RWPE2 (cell line): ENCODE measurements at places on chromosomes 16 and 17.

DNA sequence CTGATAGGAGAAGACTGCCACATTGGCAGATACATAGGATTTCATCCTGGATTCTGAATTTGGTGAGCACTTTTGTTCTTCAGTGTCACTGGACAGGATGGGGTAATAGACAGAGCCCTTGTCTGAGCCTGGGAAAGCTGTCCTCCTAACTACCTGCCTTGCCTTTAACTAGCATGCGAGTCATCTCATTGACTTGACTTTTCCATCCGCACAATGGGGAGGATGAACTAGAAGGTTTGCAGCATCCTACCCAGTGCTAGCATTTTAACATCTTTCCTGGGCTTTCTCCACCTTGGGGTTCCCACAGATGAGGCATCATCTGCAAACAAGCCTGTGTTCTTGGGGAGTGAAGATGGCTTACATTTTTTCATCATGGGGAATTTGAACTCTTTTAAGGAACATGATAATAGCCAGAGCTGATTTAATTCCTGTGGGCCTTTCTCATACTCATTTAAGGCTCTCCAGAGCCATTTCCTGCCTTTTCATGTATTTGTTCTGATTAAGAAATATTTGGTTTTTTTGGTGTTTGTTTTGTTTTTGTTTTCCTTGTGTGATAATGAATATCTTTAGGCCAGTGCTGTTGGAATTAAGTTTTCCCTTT is 139.5 kb downstream of the MSI2 start:
- no peak overlapping the region for H3K27ac ChIP-seq
- 0 out of 2 replicates have a peak, but pooled peaks cover 10% of the 10 kb centered on the region for H3K36me3 ChIP-seq
- H3K27me3 ChIP-seq: no peaks in the 10 kb centered on the region
- no peak for DNase-seq
- no peak overlapping the region for H3K4me3 ChIP-seq

DNA sequence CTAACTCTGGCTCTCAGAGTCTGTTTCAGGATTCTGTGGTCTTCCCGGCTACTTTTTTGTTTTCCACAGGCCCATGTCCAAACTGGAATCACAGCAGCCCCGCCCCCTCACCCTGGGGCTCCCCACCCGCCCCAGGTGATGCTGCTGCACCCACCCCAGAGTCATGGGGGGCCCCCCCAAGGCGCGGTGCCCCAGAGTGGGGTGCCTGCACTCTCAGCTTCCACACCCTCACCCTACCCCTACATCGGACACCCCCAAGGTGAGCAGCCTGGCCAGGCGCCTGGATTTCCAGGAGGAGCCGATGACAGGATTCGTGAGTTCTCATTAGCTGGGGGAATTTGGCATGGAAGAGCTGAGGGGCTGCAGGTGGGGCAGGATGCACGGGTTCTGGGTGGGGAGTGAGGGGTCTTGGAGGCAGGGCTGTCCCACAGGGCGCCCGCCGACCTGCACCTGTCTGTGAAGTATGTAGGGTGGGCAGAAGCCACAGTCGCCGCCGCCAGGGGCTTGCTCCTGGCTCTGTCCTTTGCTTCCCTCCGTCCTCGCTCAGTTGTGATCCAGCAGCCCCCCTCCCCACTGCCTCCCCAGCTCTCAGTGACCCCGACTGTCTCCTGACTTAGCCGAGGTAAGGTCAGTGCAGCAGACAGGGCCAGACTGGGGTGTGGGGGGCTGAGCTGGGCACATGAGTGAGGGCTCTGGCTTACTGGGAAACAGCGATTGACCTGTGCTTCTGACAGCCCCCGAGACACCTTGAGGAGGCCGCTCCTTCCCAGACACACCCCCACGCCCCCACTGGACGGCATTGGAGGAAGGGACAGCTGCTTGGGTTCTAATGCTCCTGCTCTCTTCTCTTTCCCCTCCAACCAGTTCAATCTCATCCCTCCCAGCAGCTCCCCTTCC is 10.0 kb downstream of the TUFM start:
- no peak for DNase-seq
- no peak overlapping the region for H3K27ac ChIP-seq
- H3K27me3 ChIP-seq: no peaks in the 10 kb centered on the region
- no peaks in the 10 kb centered on the region for H3K4me1 ChIP-seq
- peaks cover 68% of the 10 kb centered on the region for H3K36me3 ChIP-seq

DNA sequence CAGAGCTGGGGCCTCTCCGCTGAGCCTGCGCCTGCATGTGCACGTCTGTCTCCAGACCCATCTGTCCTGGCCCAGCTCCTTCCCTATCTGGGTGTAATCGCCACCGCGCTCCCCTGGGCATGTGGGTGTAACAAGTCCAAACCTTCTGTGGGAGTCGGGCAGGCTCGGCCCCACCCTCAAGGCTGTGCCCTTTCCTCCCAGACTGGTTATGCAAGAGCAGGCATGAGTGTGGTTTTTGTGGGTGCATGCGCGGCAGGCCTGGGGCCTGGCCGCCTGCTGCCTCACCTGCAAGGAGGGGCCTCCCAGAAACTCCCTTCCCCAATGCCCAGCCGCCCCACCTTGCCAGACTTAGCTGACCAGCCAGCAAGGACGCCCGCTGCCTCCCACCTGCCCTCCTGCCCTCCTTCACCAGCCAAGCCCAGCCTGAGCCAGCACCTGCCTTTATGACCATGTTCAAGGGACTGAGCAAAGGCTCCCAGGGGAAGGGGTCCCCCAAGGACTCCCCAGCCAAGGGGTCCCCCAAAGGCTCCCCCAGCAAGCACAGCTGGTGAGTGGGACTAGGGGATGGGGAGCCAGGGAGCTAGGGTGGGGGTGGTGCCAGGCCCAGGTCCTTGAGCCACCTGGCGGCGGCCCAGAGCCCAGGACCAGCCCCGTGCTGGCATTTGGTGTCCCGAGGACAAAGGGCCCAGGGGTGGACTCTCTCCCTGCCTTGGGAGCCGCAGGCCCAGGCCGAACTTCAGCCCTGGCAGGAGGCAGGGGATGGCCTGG is at the start of gene EVPLL:
Gene EVPLL, plus strand, starts transcription at position 342 of the 768 bp plus-strand sequence. CDS start 3,160 bp downstream, outside the sequence.
- H3K27ac ChIP-seq: peak within 1 kb of the TSS; percentile 31
- H3K4me1 ChIP-seq: peaks cover 7% of the 10 kb centered on the region
- no peaks in the 10 kb centered on the region for H3K36me3 ChIP-seq
- no peaks in the 10 kb centered on the region for H3K27me3 ChIP-seq

- DNase-seq: no peak
- H3K4me3 ChIP-seq: no peak overlapping the region
- no peak overlapping the region for H3K27ac ChIP-seq
- H3K4me1 ChIP-seq: peaks cover 6% of the 10 kb centered on the region
Measured at GRCh38 chr17:62900096-62900495, 65.9 kb upstream of the TANC2 start.

- H3K27ac ChIP-seq: no peak overlapping the region
- H3K36me3 ChIP-seq: no peaks in the 10 kb centered on the region
- no peak overlapping the region for H3K4me3 ChIP-seq
- no peaks in the 10 kb centered on the region for H3K27me3 ChIP-seq
- no peak for DNase-seq
Measured at GRCh38 chr17:7969433-7969832, 33.0 kb upstream of the GUCY2D start.

DNA sequence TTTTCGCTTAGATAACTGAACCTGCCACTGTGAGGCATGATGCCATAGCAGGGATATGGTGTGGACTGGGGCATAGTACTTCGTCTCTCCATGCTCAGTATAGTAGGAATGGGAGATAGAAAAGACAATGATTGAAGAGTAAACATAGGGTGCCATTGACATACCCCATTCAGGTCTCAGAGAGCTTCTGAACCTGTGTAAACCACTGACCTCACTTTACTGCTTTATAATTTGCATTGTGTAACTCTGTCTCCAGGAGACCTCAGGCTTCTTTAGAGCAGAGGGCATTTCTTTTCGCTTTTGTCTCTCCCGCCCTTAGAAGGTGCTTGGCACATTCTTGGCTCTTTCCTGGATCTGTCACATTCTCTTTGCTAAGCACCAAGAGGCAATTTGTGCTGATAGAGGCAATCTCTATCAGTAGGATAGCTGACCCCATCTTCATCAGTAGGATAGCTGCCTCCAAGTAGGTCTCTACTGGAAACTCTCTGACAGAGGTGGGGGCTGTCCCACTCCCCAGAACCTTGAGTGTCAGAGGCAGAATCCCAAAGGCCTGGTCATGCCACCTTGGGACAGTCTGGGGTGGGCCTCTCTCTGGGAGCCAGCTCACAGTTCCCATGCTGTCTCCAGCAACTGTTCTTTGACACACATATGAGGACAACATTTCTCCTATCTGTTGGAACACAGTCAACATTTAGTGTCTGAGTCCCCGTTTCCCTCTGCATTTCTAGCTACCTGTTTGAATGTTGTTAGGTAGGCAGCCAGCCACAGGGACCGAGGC is 181.9 kb downstream of the UTP18 start:
- H3K27ac ChIP-seq: no peak overlapping the region
- no peak overlapping the region for H3K4me3 ChIP-seq
- peaks cover 11% of the 10 kb centered on the region for H3K27me3 ChIP-seq
- no peaks in the 10 kb centered on the region for H3K4me1 ChIP-seq

DNA sequence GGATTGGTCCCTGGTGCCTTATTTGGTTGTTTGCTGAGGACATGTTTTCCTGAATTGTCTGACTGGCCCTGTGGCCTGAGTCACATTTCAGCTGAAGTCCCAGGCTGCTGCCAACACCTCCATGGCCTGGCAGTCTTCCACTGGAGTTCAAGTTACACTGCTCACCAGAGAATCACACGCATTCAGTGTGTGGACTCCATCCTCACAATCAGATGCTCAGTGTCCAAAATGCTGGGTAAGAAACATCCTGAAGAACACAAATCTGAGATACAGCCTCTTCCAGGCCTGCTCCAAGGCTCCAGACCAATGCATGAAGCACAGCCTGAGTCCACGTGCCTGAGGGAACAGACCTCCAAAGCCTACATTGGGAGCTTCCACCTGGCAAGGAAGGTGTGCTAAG is 19.2 kb downstream of the CD300LB start:
- no peaks in the 10 kb centered on the region for H3K4me1 ChIP-seq
- H3K36me3 ChIP-seq: no peaks in the 10 kb centered on the region
- H3K27me3 ChIP-seq: no peaks in the 10 kb centered on the region
- no peak for DNase-seq
- no peak overlapping the region for H3K27ac ChIP-seq
- no peak overlapping the region for H3K4me3 ChIP-seq

DNA sequence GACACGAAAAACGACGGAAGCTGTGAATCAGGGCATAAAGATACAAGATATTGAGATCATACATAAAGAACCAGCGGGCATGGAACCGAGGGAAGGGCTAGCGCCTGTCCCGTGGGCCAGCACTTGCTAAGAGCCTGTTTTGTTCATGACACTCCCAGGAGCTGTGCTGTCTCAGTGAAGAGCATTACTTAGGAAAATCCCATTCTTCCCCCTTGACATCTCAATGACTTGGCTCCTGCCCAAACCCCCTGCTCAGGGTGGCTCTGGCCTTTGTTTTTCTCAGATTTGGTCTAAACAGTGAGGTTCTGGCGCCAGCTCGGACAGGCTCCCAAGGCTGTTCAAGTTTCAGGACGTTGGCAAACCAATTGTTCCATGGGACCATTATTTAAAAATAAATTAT is 79.1 kb upstream of the SEC14L1 start:
- no peaks in the 10 kb centered on the region for H3K36me3 ChIP-seq

GRCh38 chr17:36623281-36623680 is 21.9 kb downstream of the MRM1 start:
- H3K27me3 ChIP-seq: no peaks in the 10 kb centered on the region
- H3K4me3 ChIP-seq: no peak overlapping the region
- no peaks in the 10 kb centered on the region for H3K36me3 ChIP-seq
- DNase-seq: no peak
- H3K4me1 ChIP-seq: no peaks in the 10 kb centered on the region
- no peak overlapping the region for H3K27ac ChIP-seq

DNA sequence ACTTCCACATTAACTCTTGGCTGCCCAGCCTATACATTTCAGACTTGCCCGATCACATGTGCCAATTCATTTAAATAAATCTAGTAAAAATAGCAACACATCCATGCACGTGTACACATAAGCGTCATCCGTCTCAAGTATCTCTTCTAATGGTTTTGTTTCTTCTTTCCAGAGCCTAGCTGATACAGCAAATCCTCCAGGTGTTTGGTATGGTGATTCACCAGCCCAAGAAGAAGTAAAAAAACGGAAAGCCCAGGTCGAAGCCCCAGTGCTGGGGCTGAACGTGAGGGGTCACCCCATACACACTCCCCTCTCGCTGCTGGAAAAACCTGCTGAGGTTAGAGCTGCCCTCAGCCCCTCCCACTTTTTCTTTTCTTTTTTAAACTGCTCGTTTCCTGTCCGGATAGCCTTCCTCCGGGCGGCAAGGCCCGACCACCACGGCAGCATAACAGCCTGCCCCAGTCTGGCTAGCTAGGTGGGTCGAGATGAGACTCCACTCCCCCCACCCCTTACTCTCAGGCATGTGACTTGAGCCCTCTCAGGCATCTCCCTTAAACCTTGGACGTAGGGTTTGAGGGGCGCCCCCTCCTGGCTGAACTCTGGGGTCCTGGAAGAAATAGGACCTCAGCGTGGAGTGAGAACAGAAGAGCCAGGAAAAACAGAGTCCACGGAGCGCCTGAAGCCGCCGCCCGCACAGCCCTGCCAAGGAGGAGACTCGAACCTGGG is 13.9 kb upstream of the OR1F1 start:
- peak; percentile 47 for DNase-seq
- H3K27ac ChIP-seq: no peak overlapping the region
- H3K4me1 ChIP-seq: no peaks in the 10 kb centered on the region
- no peak overlapping the region for H3K4me3 ChIP-seq
- no peaks in the 10 kb centered on the region for H3K36me3 ChIP-seq
- peaks cover 18% of the 10 kb centered on the region for H3K27me3 ChIP-seq

DNA sequence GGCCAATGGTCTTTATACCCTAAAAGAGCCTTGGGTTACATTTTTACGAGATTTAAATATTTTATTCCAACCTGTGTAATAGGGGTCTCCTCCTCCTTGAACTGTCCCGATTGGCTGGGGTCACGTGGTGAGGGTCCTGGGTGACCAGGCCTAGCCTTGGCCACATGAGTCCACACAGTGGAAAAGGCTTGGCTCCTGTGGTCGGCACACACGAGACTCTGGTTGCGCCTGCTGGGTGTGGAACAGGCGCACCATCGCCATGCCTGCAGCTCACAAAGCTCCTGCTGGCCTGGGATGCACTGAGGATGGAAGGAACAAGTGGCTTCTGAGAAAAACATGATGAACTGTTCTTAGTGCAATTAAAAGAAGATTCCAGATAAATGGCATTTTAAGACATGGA is 103.9 kb upstream of the ZNF750 start:
- peaks cover 38% of the 10 kb centered on the region for H3K36me3 ChIP-seq
- no peaks in the 10 kb centered on the region for H3K27me3 ChIP-seq
- no peak for DNase-seq
- H3K27ac ChIP-seq: no peak overlapping the region

DNA sequence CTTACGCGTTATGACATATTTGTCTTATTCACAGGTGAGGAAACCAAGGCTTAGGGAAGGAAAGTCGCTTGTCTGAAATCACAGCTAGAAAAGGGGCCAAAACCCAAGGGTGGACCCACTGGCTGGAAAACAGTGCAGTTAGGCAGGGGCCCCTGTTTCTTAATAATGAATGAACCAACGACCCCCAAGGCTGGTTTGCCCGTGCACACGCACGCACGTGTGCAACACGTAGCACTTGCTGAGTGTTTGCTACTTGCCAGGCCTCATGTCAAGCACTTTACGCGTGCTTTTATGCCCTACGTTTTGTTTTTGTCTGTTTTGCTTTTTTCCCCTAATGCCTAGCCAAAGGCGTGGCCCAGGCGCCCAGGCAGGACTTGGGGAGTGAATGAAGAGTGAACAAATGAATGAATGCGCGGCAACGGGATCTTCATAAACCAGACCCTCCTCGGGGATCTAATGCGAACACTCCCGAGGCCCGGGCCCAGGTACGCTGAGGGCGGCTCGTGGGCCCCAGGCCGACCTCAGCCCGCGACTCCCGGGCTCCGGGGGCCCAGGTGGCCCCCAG is 571 bp upstream of the USP10 start:
- peaks cover 28% of the 10 kb centered on the region for H3K4me1 ChIP-seq
- no peaks in the 10 kb centered on the region for H3K36me3 ChIP-seq
- H3K27ac ChIP-seq: peak overlapping the region; percentile 71
- H3K4me3 ChIP-seq: peak overlapping the region; percentile 100
- no peak for DNase-seq
- H3K27me3 ChIP-seq: no peaks in the 10 kb centered on the region
